Hematopoietic multipotent progenitor cell treated with erythropoietin and hydrocortisone succinate and interleukin-3 and kit ligand, for 4 days (in vitro differentiated cells): ENCODE measurements at places on chromosomes 2 and 18.

DNA sequence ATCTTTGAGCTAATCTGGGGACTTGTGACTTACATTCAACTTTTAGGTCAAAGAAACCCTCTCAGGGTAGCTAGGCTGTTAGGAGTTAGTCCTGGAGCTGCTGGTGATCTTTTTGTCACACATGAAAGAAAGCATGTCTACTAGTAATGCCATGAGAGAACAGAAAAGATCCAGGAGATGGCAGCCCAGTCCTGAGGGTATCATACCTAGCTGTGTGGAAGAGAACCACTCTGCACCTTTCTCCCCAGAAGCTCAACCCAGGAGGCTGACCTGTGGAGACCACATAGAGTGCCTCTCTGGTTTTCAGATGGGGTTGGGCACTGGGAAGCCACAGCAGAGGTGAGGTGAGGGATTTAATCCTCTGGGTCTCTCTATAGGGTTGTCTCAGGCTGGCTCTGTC, 460.2 kb upstream of the UBE2E3 start:
- no peak for DNase-seq

DNA sequence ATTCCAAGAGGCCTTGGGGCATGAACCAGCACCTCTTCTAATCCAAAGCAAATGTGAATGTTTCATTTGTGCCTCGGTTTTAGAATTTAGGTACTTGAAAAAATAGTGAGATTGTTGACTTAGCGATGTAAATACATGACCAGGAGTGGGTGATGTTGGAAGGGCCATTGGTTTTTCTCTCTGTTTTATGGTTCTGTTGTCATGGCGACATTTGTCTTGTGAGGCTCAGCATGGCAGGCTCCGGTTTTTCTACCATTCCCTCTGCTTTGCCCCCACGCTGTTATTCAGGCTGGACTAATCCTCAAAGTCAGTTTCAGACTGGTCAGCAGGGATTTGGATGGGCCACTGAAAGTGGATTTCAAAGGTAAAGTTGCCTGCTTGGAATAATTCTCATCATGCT, 255.4 kb downstream of the ALPK2 start:
- no peak for DNase-seq

DNA sequence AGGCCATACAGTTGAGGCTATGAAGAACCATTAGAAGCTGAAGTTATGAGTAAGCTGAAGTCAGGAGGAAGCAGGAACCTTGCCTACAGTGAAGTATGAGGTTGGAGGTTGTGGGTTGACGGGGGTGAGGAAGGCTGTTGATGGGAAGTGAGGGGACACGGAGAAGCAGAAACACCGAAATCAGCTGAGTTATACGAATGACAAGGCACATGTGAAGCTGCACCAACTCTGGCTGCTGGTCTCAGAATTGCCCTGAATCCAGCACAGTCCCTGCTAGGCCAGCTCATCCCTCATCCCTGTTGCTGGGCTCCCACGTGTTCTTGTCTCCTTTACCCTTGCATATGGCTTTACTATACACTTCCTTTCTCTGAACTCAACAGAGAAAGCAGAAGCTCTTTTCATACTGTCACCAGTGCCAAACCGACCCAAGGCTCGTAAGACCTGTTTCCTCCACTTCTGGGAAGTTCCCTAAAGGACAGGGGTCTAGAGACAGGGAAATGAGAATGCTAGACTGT, 9.2 kb upstream of the TMEM247 start:
- DNase-seq: peak; percentile 52

- DNase-seq: no peak
Observed at GRCh38 chr2:180364719-180365118, 357.6 kb upstream of the CWC22 start.

- DNase-seq: no peak
Observed at GRCh38 chr2:28648147-28648546, 103.5 kb upstream of the PPP1CB start.

GRCh38 chr2:200130762-200131166, 175.4 kb downstream of the MAIP1 start:
- DNase-seq: no peak

GRCh38 chr2:104840893-104841585, 12.9 kb upstream of the POU3F3 start:
- DNase-seq: no peak

DNA sequence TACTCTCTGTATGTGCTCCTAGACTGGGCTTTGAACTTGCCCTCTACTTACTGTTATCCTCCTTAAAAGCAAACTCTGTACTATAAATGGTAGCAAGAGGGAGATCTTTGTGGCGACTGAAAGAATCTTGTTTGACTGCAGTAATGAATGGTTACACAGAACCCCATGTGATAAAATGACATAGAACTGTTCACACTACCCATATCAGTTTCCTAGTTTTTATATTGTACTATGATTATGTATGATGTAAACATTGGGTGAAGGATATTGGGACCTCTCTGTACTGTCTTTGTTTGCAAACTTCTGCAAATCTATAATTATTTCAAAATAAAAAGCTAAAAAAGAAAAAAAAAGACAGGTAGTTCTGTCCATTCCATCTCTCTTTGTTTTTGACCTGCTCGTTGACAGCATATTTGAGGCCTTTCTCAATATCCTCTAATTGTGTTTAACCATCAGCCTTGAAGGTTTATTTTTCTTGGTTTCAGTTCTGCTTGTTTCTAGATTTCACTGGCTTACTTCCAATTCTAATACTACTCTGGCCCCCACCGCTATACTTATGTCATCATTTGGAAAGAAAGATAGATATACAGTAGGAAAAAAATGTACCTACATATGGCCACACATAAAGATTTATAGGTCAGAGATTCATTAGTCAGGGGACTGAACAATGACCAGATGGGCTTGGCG, 79.2 kb upstream of the MYO3B start:
- no peak for DNase-seq

- DNase-seq: no peak
Observed at GRCh38 chr18:63284827-63285733, 34.5 kb downstream of the BCL2 start.

- DNase-seq: no peak
Observed at GRCh38 chr2:241111440-241111805, 9.3 kb upstream of the MTERF4 start.

DNA sequence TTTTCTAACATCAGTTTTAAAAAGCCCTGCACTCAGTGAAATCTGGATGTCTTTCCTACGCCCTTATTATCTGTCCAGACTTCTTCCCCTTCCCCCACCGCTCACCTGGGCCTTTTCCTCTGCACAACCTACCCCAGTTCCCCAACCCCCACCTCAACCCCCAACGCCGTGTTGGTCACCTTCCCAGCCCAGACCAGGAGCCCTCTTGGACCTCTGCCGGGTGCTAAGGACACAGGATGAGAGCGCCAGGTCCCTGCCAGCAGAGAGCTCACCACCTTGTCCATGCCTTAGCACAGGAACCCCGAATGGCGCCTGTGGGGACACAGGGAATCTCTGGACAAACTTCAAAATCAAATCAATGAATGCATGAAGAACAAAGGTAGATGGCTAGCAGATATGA, 966 bp upstream of the RBM43 start:
- no peak for DNase-seq

GRCh38 chr2:16258350-16258749, 318.0 kb downstream of the MYCN start:
- DNase-seq: no peak

DNA sequence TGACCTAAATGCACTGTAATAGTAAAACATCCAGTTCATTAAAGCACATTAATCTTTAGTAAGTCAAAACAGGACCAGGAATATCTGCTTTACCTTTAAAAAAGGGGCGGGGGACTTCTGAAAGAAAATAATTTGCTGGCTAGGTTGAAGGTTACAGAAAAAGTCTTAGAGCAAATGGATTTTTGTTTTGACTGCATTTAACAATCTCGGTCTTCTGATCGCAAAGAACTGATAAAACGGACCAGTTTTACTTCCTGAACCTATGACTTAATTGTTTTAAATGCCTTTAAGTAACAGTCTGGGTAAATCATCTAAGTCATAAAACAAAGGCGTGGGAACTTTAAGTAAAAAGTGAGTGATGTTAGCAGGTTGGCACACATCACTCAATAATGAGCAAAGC, 783 bp downstream of the BUB1 start:
- DNase-seq: peak; percentile 19

DNA sequence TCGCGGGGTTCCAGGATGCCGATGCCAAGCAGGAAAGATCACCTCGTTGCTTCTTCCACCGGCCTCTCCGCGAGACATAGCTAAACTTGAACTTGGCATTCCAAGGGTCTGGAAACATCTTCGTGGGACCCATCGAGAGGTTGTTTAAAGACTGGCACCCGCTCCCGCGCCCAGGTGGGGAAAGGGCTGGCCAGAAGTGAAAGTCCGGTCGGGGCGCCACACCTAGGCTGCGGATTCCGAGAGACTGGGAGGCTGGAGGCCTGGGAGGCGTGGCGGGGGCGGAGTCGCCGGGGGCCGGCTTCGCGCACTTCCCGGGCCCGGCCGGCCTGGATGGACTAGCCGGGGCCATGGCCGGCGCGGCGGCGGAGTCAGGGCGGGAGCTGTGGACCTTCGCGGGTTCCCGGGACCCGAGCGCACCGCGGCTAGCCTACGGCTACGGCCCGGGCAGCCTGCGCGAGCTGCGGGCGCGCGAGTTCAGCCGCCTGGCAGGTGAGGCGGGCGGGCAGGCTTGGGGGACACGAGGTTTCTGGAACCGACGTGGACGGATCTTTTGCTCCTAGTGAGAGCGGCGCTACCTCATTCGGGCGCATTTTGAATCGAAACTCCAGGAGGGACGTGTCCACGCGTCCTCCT, at the start of gene MOCOS:
Gene MOCOS (plus strand): TSS at position 305 of the 633 bp plus-strand sequence. CDS start 43 bp downstream, at position 348.
- DNase-seq: peak; percentile 46

DNA sequence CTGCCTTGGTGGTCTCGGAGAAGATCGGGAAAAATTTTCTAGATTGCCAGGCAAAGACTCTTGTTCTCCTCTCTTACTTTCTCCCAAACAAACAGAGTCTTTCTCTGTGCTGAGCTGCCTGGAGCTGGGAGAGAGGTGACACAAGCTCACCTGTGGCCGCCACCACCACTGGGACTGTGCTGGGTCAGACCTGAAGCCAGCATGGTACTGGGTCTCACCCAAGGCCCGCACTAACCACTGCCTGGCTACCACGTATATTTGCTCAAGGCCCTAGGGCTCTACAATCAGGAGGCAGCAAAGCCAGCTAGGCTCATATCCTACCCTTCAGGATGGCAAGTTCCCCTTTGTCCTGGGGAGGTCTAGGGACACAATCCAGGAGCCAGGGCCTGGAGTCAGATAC, 312.2 kb downstream of the DLGAP1 start:
- DNase-seq: no peak

- DNase-seq: peak; percentile 26
Observed at GRCh38 chr2:168907940-168908662, 7.0 kb downstream of the G6PC2 start.

GRCh38 chr18:5097116-5097703, 99.8 kb downstream of the AKAIN1 start:
- no peak for DNase-seq

DNA sequence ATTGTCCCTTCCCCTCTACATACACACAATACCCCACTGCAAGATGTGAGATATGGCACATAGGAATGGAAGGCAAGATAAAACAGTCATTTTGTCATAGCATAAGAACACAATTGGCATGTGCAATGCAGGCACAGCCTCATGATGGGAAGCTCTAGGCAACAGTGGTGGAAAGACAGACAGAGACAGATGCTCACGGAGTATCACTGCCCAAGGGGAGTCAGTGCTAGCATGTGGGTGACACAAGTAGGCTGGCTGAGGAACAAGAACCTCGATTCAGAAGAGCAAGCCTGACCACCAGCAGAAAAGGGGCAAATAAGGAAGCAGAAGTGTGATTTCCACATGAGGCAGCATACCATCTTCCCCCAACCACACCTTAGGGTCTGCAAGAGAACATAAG, 323.6 kb downstream of the PAX3 start:
- no peak for DNase-seq

GRCh38 chr2:155842103-155842502, 490.4 kb downstream of the NR4A2 start:
- no peak for DNase-seq

DNA sequence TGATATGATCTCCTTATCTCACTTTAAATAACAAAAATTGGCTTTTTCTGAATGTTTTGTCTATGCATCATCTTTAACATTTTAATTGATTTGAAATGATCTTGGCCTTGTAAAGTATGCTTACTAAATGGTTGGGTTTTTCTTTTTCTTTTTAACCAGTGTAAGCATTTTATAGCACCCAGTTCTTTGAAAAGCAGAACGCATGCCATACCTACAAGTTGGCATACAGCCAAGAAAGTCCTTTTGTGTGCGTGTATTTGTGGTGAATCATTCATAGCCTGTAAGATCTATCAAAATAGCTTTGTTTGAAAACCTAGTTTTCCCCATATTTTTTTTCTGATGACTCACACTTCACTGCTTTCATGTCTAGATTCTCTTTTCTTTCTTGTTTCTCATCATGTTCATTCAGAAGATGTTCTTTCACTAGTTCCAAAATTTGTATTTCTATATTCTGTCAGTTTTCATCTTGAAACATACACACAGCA, 4.1 kb upstream of the VRK2 start:
- DNase-seq: peak; percentile 62

GRCh38 chr18:63088262-63088661, 231.3 kb downstream of the BCL2 start:
- no peak for DNase-seq

DNA sequence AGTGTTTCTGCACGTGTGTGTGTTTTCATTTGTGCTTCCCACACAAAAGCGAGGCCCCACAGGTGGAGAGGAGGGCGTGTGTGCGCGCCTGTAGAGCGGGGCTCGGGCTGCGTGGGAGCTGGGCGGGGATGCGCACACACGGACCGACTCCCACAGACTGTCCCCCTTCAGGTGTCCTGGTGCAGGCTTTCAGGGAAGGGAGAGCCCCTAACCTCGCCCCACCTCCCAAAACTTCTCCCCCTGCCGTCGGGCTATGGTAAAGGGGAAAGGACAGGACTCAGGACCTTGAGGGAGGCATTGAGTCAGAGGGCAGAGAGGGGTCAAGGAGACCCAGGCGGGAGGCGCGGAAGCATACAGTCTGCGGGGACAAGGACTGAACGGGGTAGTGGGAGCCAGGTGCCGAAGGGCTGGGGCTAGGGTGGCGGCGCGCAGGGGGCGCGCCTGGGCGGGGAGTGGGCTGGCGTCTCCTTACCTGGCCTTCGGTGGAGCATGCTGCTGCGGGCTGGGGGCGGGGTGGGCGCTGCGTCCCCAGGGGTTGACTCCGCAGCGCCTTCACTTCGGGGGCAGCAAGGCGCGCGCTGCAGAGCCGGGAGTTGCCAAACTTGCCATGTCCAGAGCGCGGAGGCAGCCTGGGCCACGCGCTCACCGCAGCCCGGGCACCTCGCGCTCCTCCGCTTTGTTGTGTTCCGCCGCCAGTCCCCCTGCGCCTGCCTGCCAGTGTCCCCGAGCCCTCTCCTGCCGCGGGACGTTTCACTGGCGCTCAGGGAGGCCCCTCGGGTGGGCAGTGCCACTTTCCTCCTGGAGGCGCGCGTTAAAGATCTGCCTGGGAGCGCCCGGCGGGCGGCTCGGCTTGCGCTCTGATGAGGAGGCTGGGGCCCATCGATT, 302.0 kb downstream of the NCKAP5 start:
- DNase-seq: peak; percentile 1
